ENCODE measurements at places on chromosomes 7 and 10. TPM values are rescaled to one million over a fixed set of nuclear protein-coding genes. Genes with fewer than 3 reads are reported as not detected.

GJD4 gene
- total RNA-seq, result not detected

ELFN1 gene
- 39.0 TPM for total RNA-seq

HKDC1 gene
- total RNA-seq, result 1.1 TPM

RNF148 gene
- total RNA-seq, result not detected

ZMIZ1 gene
- 34.2 TPM for total RNA-seq

ZC3HAV1L gene
- 27.3 TPM for total RNA-seq

MUC3A gene
- total RNA-seq, result 24.7 TPM

RAMP3 gene
- total RNA-seq, result 0.13 TPM

GRCh38 chr10:20891338-20891714 is 5.8 kb downstream of the NEBL start:
- no peak for DNase-seq

GRCh38 chr10:12529976-12530375 is 180.6 kb downstream of the CAMK1D start:
- DNase-seq, result no peak

DNA sequence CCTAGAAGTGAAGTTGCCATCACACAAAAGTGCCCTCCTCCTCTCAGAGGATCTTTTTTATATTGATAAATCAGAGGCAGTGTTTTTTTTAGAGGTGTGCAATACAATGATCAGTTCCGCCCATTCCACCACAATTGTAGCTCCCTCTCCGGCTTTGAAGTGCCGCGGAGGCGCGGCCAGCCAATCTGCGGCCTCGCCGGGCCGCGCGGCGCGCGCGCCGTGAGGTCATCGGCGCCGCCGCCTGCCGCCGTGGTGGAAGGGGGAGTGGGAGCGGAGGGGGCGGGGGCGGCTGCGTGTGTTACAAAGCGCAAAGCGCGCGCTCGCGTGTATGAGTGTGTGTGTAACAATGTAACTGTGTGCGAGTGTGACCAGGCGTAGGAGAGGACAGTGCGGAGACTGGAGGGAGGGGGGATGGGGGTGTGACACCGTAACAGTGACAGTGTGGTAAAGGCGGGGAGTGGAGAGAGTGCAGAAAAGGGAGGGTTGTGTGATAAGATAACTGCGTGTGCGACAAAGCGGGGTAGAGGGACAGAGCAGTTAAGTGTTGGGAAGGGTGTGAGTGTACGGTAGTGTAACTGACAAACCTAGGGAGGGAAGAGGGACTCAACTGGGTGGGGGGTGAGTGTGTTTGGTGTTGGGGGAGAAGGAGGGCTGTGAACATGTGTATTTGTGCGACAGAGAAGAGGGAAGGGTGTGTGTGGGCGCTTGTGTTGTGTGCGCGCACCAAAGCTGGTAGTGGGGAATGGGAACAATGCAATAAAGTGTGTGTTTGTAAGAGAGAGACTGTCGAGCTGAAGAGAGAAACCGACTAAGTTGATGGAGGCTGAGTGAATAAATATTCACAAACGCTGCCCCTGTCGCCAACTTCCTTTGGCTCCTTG is at the start of gene SP8:
SP8 (minus strand) TSS at position 108 of the 881 bp plus-strand sequence; CDS start at position 20, 88 bp downstream.
- DNase-seq, result no peak

GRCh38 chr10:114749014-114749413 is 72.6 kb upstream of the FHIP2A start:
- DNase-seq, result no peak

- DNase-seq, result no peak
These were observed 6.9 kb upstream of the AOC1 start for GRCh38 chr7:150845421-150845861.

GRCh38 chr10:50396491-50397311 is 145.4 kb upstream of the ASAH2 start:
- DNase-seq, result no peak

DNA sequence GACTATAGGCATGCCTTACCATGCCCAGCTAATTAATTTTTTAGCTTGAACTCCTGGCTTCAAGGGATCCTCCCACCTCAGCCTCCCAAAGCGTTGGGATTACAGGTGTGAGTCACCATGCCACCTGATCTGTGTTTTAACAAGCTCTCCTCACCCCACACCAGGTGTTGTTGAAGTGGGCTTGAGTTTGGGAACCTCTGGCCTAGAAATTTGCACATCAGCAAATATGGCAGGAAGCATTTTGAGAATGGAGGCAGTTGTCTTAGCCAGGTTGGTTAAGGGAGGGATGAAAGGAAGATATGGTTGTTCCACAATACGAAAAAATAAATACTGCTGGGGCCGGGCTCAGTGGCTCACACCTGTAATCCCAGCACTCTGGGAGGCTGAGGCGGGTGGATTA is 433.1 kb downstream of the TYW1 start:
- DNase-seq, result no peak

DNA sequence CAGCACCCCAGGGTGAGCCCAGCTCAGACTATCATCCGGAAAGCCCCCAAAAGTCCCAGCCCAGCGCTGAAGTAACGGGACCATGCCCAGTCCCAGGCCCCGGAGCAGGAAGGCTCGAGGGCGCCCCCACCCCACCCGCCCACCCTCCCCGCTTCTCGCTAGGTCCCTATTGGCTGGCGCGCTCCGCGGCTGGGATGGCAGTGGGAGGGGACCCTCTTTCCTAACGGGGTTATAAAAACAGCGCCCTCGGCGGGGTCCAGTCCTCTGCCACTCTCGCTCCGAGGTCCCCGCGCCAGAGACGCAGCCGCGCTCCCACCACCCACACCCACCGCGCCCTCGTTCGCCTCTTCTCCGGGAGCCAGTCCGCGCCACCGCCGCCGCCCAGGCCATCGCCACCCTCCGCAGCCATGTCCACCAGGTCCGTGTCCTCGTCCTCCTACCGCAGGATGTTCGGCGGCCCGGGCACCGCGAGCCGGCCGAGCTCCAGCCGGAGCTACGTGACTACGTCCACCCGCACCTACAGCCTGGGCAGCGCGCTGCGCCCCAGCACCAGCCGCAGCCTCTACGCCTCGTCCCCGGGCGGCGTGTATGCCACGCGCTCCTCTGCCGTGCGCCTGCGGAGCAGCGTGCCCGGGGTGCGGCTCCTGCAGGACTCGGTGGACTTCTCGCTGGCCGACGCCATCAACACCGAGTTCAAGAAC is 1.1 kb downstream of the VIM start:
- DNase-seq, result no peak

- DNase-seq, result no peak
These were observed 15.0 kb downstream of the TSPAN33 start for GRCh38 chr7:129159539-129159938.
